Pancreas (tissue), 10 donors: ENCODE measurements at places on chromosomes 1 and 21. TPM values are rescaled to one million over a fixed set of nuclear protein-coding genes. Genes with fewer than 3 reads are reported as not detected.

DNA sequence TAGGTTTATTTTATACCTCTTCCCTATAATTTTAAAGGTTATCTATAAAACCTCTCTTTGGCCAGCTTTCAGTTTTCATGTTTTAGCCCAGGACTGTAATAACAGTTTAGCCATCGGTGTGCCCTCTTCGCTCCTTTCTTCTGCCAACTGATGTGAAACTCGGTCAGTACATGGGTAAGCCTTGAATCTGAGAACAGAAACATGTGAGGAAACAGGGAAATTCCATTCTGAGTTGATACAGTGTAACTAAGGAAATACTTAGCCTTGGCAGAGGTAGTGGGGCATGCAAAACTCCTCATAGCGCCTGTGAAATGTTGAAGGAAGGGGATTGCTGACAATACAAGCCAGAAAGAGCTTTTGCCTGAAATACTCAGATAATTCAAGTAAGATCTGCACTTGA is 465.2 kb downstream of the NCAM2 start:
- no peak for DNase-seq
- H3K36me3 ChIP-seq, result no peaks in the 10 kb centered on the region
- H3K27ac ChIP-seq, result no peak overlapping the region
- no peak overlapping the region for H3K4me3 ChIP-seq

DNA sequence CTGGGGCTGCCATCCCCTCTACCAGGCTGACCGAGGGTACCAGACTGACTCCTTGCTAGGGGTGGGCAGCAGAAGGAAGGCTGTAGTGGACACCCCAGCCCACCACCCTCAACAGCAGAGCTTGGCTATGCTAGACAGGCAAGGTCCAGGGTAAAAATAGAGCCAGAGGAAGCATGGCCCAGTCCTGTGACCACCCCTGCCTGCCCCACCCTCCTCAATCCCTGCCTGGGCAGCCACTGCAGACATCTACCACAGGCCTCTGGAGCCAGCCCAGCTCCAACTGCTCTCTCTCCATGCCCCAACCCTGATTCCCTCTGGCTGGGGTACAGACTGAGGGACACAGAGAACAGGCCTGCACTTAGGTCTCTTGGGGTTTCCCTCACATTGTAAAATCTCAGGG is 1.7 kb downstream of the S100A1 start:
- no peak for DNase-seq
- H3K4me1 ChIP-seq, result no peaks in the 10 kb centered on the region
- no peak overlapping the region for H3K4me3 ChIP-seq
- no peak overlapping the region for H3K27ac ChIP-seq

AGRN gene
- 70.6 TPM for total RNA-seq

DNA sequence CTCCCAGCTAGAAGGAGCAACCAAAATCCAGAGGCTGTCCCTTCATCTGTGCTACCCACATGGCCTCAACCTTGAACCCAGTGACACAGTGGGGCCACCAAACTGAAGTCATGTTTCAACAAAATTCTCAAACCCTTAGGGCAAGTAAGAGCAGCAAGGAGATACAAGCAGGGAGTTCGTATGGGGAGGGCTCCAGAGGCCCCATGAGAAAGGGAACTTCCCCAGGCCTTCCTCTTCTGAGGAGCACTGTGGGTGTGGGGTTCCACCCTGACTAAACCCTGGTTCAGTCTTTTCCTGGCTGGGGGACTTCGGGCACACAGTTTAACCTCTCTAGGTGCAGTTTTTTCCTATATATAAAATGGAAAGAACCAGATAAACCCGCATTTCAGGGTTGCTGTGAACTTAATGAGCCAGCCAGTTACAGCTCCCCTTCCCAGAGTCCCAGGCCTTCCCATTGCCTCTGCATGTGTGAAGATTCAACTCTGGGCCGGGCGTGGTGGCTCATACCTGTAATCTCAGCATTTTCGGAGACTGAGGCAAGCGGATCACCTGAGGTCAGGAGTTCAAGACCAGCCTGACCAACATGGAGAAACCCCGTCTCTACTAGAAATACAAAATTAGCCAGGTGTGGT is 8.0 kb upstream of the THEMIS2 start:
- DNase-seq, result no peak
- H3K4me3 ChIP-seq, result no peak overlapping the region
- no peak overlapping the region for H3K27ac ChIP-seq
- H3K4me1 ChIP-seq, result no peaks in the 10 kb centered on the region
- no peaks in the 10 kb centered on the region for H3K27me3 ChIP-seq
- H3K36me3 ChIP-seq, result no peaks in the 10 kb centered on the region

RGS4 gene
- total RNA-seq, result 0.46 TPM

SLC2A1 gene
- total RNA-seq, result 4.1 TPM

- H3K27me3 ChIP-seq, result no peaks in the 10 kb centered on the region
- H3K4me3 ChIP-seq, result no peak overlapping the region
- H3K36me3 ChIP-seq, result no peaks in the 10 kb centered on the region
- no peak overlapping the region for H3K27ac ChIP-seq
- DNase-seq, result no peak
Observed at GRCh38 chr1:197076585-197076984, 9.5 kb upstream of the F13B start.

F11R gene
- total RNA-seq, result 38.7 TPM

GRCh38 chr1:2028870-2029560 is 9.9 kb downstream of the GABRD start:
- no peaks in the 10 kb centered on the region for H3K27me3 ChIP-seq
- H3K36me3 ChIP-seq, result no peaks in the 10 kb centered on the region
- DNase-seq, result no peak
- H3K4me3 ChIP-seq, result no peak overlapping the region

GJA5 gene
- 2.1 TPM for total RNA-seq

GRCh38 chr1:7930645-7931445 is 9.8 kb downstream of the TNFRSF9 start:
- DNase-seq, result no peak
- H3K4me3 ChIP-seq, result no peak overlapping the region
- H3K4me1 ChIP-seq, result no peaks in the 10 kb centered on the region
- H3K27me3 ChIP-seq, result peaks cover 3% of the 10 kb centered on the region
- no peak overlapping the region for H3K27ac ChIP-seq
- no peaks in the 10 kb centered on the region for H3K36me3 ChIP-seq

SLAMF8 gene
- 0.38 TPM for total RNA-seq

ANKRD35 gene
- total RNA-seq, result 0.34 TPM

DYRK3 gene
- 4.2 TPM for total RNA-seq

GRCh38 chr21:17201741-17202260 is 311.0 kb upstream of the CXADR start:
- H3K27me3 ChIP-seq, result no peaks in the 10 kb centered on the region
- H3K36me3 ChIP-seq, result no peaks in the 10 kb centered on the region
- no peaks in the 10 kb centered on the region for H3K4me1 ChIP-seq
- H3K4me3 ChIP-seq, result no peak overlapping the region
- DNase-seq, result no peak
- H3K27ac ChIP-seq, result no peak overlapping the region

GRCh38 chr1:45510972-45511527 is 10.6 kb downstream of the PRDX1 start:
- H3K27me3 ChIP-seq, result no peaks in the 10 kb centered on the region
- H3K4me1 ChIP-seq, result no peaks in the 10 kb centered on the region
- H3K36me3 ChIP-seq, result peaks cover 31% of the 10 kb centered on the region
- H3K27ac ChIP-seq, result no peak overlapping the region

ARHGEF16 gene
- 8.2 TPM for total RNA-seq

- no peaks in the 10 kb centered on the region for H3K36me3 ChIP-seq
- no peaks in the 10 kb centered on the region for H3K27me3 ChIP-seq
- no peaks in the 10 kb centered on the region for H3K4me1 ChIP-seq
- no peak overlapping the region for H3K27ac ChIP-seq
- DNase-seq, result no peak
Observed at GRCh38 chr1:170048515-170048914, 26.0 kb downstream of the KIFAP3 start.

DNA sequence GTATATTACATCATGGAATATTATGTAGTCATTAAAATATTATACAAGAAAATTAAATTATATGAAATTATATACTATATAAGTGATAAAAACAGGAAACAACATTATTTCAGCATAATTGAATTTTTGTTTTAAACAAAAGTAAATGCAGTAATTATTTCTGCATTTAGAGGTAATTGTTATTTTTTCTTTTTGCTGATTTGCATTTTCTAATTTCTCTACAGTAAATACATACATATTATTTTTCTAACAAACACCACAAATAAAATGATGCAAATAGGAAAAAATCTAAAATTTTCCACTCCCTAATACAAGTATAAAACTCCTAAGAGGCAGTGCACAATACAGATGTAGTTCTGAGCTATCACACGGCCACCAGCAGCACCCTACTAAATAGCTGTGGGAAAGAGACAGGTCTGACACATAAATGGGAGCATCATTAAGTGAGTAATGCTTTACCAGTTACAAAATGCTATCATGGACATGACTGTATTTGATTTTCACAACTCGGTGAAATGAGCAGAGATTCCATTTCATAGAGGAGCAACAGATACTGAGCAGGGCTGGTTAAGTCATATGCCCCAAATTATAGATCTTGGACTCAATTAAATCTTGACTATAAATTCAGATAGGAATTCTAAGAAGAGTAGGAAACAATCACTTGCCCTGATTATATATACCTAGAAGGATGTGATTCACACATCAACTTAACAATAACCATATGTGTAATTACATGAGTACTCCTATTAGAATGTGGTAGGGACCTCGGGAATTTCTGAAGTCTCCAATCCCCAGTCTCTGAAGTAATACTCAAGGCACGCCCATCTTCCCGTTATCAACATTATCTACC is 49.0 kb downstream of the NRIP1 start:
- H3K4me3 ChIP-seq, result no peak overlapping the region
- no peaks in the 10 kb centered on the region for H3K27me3 ChIP-seq
- no peak overlapping the region for H3K27ac ChIP-seq
- DNase-seq, result no peak
- no peaks in the 10 kb centered on the region for H3K36me3 ChIP-seq
- H3K4me1 ChIP-seq, result no peaks in the 10 kb centered on the region

DNA sequence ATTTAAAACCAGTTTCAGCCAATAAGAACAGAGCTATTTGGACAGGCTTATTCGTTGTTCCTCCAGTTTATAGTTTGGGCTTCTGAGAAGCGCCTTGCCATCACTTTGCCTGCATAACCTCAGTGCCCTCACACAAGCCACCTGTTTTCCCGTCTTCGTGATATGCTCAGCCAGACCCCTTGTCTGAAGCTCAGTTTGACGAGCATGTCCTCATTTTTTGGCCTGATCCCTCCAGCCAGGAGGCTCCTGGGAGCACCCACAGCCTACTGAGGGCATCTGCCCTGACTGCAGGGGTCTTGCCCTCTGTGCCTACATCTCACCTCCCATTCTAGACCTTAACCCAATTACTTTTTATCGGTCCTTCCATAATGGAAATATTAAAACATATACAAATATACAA is 95.3 kb downstream of the ADARB1 start:
- H3K36me3 ChIP-seq, result no peaks in the 10 kb centered on the region
- no peak overlapping the region for H3K4me3 ChIP-seq
- H3K4me1 ChIP-seq, result no peaks in the 10 kb centered on the region
- no peak for DNase-seq
- H3K27ac ChIP-seq, result no peak overlapping the region

DNA sequence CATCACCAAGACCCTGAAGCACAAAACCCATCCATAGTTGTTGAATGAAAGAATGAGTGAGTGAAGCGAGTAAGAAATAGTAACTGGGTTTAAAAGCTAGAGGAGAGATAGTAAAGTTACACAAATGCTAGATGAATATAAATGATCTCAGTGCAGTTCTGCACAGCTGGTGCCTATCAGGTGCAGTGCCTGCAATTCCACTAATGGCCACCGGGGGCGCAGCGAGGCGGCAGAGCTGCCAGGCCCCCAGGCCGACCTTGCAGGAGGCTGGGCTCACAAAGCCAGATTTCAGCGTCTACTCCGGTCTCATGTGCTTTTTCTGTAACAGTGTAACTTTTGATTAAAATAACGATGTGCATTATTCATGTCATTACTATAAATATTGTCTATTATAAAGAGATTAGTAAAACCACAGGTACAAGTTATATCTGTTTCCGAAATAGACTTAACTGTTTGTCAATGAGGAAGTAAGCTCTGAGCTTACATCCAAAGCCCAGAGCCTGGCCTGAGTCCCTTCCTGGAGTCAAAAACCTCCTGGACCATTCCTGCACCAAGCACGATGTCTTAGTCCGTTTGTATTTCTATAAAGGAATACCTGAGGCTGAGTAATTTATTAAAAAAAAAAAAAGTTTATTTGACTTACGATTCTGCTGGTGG is 477.6 kb downstream of the NPHP4 start:
- H3K4me1 ChIP-seq, result peaks cover 10% of the 10 kb centered on the region
- H3K36me3 ChIP-seq, result no peaks in the 10 kb centered on the region
- H3K4me3 ChIP-seq, result no peak overlapping the region

RYR2 gene
- 4.7 TPM for total RNA-seq

DNA sequence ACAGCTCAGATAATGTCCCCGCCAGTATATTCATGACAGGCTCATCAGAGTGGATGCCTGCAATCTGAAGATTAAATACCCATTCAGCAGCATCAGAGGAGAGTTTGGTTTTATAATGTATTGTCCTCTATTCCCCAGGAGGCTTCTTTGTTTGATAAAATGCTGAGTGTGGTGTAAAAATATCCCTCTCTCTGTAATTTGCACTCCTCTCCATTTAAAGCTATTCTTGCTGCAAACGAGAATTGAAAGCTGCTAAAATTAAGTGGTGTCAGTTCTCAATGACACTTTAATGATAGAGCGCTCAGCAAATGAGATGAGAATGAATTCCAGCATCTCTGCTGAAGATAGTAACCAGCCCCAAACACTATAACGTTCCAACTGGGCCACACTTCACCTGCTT is 205.7 kb upstream of the RRP15 start:
- DNase-seq, result no peak
- H3K27me3 ChIP-seq, result no peaks in the 10 kb centered on the region
- no peak overlapping the region for H3K4me3 ChIP-seq
- no peak overlapping the region for H3K27ac ChIP-seq
- H3K36me3 ChIP-seq, result no peaks in the 10 kb centered on the region
- H3K4me1 ChIP-seq, result no peaks in the 10 kb centered on the region

- no peaks in the 10 kb centered on the region for H3K4me1 ChIP-seq
- DNase-seq, result peak; percentile 70
- H3K36me3 ChIP-seq, result no peaks in the 10 kb centered on the region
- H3K4me3 ChIP-seq, result no peak overlapping the region
- H3K27ac ChIP-seq, result no peak overlapping the region
- H3K27me3 ChIP-seq, result no peaks in the 10 kb centered on the region
Observed at GRCh38 chr1:1081311-1082238, 7.5 kb upstream of the RNF223 start.

DNA sequence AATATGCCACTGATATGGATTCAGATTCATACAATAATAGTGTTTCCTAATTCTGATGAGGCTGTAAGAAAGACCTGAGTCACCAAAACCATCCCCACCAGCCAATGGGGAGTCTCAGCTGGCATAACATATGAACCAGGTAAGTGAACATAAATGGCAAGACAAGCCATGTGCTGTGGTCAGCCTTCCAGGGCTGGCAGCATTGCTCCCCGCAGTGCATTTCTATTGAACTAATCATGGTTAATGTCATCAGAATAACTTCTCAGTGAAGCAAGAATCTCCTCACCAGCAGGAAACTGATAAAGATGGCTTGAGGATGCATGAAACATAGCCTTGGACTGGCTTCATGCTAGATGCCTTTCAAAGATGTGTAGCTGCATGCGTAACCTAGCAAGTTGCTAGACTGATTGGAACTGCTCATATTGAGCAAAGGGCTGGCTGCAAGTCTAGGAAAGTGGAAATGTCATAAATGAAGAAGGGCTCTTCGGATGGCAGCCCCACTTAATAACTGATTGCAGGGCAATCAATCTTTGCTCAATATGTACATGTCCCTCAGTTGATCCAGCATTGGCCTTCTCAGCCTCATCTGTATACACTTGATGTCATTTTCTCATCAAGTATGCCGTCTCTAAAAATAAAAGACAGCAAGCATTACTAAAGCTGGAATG is 88.0 kb downstream of the NTNG1 start:
- no peaks in the 10 kb centered on the region for H3K4me1 ChIP-seq
- no peaks in the 10 kb centered on the region for H3K36me3 ChIP-seq
- H3K27me3 ChIP-seq, result no peaks in the 10 kb centered on the region
- H3K27ac ChIP-seq, result no peak overlapping the region
- H3K4me3 ChIP-seq, result no peak overlapping the region
